ENCODE measurements at places on chromosomes 7 and 10.

DNA sequence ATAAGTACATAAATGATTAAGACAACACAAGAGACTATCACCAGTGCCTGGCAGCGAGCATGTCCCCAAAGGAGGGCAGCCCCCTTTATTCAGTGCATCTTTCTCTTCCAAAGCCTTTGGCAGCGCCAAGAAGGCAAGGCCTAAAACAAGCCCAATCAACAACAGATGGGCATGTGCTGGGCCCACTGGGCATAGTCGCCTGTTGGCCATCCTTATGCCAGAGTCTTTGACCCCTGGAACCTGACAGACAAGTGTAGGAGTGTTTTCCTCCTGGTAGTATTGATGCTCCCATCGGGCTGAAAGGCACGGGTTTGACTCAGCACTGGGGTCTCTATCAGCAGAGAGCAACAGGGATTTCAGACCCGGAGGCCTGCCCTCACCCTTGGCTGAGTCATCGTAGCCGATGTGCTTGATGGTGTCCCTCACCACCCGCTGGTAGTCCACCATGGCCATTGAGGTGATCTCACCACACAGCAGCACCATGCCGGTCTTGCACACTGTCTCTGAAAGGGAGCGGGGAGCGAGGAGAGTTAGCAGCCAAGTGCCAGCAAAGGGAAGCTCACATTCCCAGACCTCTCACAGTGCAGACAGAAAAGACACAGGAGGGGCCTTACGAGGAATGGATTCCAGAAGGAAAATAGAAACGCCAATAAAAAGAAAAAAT, 5.8 kb downstream of the MAT1A start:
- DNase-seq: no peak

DNA sequence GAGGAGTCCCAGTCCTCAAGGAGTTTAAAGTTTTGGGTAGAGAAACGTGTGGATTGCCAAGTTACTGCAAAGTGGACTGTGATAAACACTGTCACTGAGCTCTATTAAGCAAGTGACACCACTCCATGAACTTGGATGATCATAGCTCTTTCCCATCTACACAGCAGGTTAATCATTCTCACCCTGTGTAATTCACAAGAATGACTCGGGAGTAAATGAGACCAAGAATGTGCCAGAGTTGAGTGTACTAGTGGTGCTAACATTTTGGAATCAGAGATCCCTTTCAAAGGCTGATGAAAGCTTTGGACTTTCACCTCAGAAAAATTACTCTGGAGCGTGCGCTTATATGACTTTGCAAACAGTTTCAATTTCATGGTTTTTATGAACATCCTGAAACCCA, 80.8 kb downstream of the RBM20 start:
- DNase-seq: no peak

DNA sequence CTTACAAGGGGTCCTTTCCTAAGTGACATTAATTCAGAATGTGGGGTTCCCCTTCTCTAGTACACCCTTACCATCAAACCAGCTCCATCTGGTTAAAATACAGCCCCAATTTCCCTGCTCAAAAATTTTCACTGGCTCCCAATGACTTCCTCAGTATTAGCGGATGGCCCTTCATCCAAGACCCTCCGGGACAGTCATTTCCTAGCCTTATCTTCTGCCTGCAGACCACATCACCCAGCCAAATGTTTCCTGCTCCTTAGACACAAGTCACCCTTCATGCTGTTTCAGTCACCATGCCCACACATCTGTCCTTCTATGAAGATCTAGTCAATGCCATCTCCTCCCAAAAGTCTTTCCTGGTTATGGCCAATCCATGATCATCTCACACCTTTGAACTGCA, 45.2 kb downstream of the PARD3 start:
- DNase-seq: no peak

DNA sequence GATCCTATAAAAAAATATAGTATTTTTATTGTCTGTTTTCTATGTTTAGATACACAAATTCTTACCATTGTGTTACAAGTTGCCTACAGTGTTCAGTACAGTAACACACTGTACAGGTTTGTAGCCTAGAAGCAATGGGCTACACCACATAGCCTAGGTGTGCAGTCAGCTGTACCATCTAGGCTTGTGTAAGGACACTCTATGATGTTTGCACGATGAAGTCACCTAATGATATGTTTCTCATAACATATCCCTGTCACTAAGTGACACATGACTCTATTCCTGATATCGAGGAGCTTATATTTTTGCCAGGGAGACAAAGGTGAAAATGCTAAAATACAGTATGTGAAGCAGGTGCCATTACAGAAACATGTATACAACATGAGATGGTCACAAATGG, 18.6 kb downstream of the ZNF25 start:
- no peak for DNase-seq

- DNase-seq: no peak
These were observed 285.1 kb downstream of the ZEB1 start for GRCh38 chr10:31604096-31604495.

- DNase-seq: no peak
These were observed 14.8 kb downstream of the NRCAM start for GRCh38 chr7:108441392-108441955.

GRCh38 chr7:116354171-116354545, 143.8 kb downstream of the TES start:
- no peak for DNase-seq

- DNase-seq: no peak
These were observed 137.5 kb upstream of the RHEB start for GRCh38 chr7:151657173-151657572.
